ENCODE measurements at places on chromosomes 16 and 17.

GRCh38 chr16:50185005-50185505, 31.9 kb downstream of the TENT4B start:
- DNase-seq: peak; percentile 59

DNA sequence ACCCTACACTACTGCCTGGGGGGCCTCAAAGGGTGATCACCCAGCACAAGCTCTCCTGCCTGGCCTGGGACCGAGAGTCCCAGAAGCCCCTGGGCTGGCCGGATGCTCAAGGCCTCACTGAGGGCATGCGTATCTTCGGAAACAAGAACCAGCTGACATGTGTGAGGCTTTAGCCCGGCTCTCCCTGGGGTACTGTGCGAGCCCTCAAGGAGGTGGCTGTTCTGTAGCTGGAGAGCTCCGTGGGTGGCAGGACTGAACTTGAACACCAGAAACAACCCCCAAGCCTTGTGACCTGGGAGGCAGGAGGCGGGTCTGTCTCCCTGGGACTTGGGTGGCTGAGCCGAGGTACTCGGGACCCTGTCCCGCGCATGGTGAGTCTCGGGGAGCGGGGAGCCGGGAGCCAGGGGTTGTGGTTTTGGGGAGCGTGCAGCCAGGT, 7.0 kb downstream of the DPEP1 start:
- DNase-seq: no peak

- DNase-seq: no peak
Observed at GRCh38 chr17:19614900-19615299, 33.7 kb upstream of the ALDH3A2 start.

DNA sequence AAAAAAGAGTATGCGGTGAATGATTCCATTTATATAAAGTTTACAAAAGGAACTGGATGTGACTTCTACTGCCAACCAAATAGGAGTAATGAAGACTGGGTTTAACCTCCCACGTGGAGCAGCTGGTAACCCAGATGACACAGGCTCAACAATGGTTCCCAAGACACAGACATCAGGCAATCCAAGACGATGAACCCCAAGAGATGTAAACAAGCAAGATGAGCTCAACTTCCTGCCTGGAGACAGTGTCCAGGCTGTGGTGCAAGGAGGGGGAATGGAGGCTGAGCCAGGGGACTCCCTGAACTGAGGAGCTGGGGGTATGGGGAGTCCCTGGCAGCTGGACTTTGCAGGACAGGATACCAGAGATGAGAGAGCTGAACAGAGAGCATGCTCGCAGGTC, 104.7 kb downstream of the LITAF start:
- no peak for DNase-seq

DNA sequence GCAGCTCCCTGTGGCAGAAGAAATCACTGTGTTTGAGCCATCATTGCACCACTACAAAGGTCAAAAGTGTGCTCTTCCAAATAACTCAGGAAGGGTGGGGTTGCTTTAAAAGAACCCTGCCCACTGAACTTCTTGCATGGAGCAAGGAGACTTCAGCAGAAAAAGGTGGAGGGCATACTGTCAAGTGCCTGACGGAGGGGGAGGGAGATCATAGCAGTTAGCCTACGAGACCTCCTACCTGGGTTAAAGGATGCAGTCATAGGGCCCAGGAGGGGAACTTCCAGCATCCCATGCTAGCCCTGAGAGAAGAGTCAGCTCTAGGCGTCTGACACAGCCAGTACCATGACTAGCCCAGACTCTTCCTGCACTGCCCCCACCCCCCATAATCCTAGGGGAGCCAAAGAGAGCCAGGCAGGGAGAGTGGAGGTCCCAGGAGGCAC, 45.3 kb upstream of the MSI2 start:
- no peak for DNase-seq

GRCh38 chr17:285751-286422, 66.7 kb downstream of the RPH3AL start:
- DNase-seq: no peak

GRCh38 chr17:21371511-21372081, 4.6 kb upstream of the KCNJ12 start:
- no peak for DNase-seq
